Stimulated activated CD4-positive, alpha-beta T cell treated with anti-CD3 and anti-CD28 coated beads, TNF-alpha, amount 100 ng/mL, for 1 hour (primary cell): ENCODE measurements at places on chromosomes 16 and 17.

GRCh38 chr17:57466017-57466471 lies 209.7 kb downstream of the MSI2 start:
- DNase-seq = no peak

DNA sequence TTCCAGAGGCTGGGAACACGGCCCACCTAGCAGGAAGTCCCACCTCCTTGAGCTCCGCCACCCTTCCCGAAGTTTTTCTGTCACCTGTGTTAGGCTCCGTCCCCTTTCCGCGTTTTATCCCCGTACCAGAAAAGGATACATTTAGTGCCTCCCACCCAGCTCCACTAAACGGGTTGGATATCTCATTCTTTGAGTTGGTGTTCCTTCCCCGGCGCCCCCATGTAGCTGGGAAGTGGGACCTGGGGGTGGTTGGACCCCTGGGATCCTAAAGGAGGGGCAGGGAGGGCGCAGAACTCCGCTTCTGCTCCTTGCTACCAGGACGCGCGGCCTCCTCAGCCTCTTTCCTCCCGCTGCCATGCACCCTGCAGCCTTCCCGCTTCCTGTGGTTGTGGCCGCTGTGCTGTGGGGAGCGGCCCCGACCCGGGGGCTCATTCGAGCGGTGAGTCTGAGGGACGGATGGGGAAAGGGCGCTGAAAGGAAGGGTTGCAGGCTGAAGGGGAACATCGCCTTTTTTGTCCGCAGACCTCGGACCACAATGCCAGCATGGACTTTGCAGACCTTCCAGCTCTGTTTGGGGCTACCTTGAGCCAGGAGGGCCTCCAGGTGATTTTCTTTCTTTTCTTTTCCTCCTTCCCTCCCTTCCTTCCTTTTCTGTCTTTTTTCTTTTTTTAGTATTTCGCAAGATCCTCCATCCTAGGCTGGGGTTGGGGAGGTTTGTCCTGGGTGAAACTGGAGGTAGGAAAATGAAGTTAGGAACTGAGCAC lies 669 bp downstream of the RNF167 start:
- no peak for DNase-seq

DNA sequence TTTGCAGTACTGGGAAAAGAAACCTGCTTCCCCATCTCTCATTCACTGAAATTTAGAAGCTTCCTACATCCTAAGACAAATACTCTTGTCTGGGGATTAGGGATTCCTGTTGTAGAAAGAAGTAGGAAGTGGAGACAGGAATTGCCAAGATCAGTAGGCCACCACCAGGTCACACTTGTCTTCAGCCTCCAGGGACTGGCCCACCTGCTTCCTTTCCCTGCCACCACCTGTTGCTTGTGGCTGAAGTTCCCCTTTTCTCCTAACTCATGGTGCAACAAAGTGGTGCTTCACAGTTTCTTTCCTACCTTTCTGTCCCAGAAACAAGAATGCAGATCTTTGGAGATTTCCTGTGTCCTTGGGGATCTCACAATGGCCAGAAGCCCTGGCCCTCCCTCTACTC lies 82.4 kb downstream of the WNT3 start:
- DNase-seq = no peak

DNA sequence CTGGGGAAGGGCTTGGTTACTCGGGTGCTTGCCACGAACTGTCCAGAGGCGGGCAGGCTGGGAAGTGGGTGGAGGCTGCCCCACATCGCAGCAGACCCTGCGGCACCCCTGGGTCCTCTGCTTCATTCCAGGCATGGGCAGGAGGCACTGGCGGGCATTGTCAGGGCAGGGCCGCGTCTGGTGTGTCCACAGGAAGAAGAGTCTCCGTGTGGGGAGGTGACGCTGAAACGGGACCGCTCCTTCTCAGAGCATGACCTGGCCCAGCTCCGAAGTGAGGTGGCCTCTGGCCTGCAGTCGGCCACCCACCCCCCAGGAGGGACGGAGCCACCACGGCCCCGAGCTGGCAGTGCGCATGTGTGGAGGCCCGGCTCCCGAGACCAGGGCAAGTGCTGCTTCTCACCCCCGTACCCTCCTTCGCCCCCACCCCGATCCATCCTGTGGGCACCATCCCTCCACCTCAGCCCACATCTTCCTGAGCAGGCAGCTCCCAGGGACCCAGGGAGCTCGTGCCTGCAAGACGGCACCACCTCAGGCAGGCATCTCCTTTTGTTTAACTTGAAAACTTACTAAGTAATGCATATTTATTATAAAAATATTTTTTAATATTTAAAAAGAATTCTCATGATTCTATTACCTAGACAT lies 14.3 kb upstream of the TCF25 start:
- no peak for DNase-seq

GRCh38 chr16:72612256-72612655 lies 435.7 kb downstream of the ZFHX3 start:
- no peak for DNase-seq

DNA sequence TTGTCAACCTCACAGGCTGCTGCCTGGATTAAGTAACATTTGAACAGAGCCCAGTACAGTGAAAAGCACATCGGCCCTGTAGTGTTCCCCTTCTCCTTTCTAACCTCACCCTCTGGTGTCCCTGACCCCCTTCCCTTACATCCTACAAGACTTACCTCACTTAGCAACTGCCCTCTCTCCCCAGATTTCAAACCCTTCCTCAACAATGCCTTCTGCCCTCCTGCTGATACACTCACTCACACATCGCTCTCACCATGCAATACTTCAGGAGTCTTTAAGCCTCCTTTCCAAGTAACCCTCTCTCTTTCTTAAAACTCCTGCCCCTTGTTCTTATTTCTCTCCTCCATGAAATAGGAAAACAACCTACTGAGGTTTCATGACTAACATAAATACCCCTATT lies 17.8 kb downstream of the ZZEF1 start:
- no peak for DNase-seq

DNA sequence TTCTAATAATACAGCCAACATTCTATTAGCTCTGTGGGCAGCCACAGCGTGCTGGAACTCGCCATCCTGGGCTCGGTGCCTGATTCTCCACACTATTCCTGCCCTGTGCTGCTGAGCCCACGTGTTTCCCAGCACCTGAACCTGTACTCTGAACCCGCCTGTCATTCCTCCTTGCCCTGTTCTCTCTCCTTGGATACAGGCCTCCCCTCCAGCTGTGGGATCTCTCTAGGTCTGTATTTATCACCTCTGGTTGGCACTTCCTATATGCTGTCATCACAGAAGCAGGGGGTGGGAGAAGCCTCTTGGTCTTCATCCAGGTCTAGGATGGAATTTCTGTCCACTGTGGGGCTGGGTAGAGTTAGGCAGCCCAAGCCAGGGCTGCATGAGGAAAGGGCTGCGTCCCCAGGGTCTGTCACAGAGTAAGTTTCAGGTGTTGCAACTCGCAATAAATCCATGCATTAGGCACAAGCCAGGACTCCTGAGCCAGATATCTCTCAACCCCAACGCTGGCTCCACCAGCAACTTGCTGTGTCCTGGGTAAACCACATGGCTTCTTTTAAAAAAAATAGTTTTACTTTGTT lies 56.0 kb downstream of the ABAT start:
- no peak for DNase-seq

- DNase-seq = no peak
These were observed 1.3 kb upstream of the KCTD13 start for GRCh38 chr16:29927070-29927905.

- DNase-seq = no peak
These were observed 1.2 kb upstream of the ZKSCAN2 start for GRCh38 chr16:25258861-25259179.

GRCh38 chr17:29022074-29022473 lies 16.2 kb upstream of the SEZ6 start:
- no peak for DNase-seq

GRCh38 chr17:75069783-75070182 lies 18.0 kb upstream of the SLC16A5 start:
- DNase-seq = no peak

- no peak for DNase-seq
These were observed 4.9 kb downstream of the FMNL1 start for GRCh38 chr17:45226576-45226975.

DNA sequence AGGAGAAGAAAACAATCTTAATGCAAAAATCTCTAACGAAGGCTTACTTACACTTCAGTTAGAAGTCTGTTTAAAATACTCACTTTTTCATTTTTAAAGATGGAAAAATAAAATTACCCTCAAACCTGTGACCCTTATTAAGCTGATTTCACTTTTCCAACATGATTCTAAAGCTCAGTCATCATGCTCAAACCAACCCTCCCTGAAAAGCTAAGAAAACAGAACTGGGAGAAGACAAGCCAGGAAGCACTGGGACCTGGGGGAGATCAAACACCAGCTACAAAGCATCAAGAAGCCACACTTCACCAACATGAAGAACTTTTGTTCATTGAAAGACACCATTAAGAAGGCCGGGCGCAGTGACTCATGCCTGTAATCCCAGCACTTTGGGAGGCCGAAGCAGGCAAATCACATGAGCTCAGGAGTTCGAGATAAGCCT lies 88.8 kb downstream of the LITAF start:
- DNase-seq = no peak

GRCh38 chr17:37764383-37764782 lies 19.5 kb upstream of the HNF1B start:
- DNase-seq = no peak

DNA sequence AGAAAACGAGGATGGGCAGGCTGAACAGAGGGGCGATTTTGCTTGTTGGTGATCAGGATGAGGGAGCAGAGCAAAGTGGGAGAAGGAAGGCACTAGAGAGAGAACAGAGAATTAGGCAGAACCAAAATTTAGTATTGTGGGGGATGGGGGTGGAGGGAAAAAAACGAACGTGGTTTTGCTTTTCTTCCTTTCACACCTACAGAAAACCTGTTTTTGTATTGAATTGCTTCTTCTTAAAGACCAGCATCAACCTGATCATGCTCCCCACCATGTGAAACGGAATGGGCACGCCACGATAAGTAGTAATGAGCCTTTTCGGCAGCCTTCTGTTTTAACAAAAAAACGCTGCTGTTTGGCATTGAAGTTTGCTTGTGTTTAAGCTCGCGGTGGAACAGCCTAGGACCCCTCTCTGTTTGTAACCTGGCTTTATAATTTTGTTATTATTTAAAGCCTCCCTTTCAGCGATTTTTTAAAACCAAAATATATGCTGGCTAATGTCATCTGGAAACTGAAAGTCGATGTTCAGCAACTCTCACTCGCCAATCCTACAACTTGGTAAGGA lies 36.8 kb downstream of the ERCC4 start:
- no peak for DNase-seq

DNA sequence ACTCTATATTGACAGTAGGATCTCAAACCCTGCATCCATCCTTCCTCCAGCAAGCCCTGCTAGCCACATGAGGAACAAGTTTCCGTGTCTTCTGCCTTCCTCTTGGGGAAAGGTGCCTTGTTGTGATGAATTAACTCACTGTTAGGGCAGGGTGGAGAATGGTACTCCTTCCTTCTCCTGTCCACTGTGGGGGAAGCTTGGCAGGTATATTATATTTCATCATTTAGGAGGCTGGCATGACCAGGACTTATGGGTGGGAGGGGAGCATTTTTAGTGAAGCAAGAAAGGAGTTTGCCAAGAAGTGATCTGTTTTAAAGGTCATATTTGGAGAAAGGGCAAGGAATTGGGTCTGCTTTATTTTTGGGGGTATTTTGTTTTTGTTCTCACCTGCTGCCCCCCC lies 9.3 kb upstream of the CDC6 start:
- DNase-seq = no peak

DNA sequence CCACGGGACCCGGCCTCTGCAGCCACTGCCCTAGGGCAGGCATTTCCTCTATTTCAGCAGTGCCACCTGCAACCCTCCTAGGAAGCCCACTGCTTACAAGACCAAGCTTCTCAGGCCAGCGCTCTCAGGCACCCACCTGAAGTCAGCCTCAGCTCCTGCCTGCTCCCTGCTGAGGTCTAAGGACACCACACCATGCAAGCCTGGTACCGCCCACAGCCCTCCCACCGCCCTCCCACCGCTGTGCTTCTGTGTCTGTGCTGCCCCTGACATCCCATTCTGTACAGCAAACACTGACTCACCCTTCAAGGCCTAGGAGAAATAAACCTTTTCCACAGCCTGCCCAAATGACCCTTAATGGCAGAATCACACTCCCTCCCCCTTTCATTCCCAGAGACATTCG lies 6.3 kb downstream of the CLUH start:
- no peak for DNase-seq

DNA sequence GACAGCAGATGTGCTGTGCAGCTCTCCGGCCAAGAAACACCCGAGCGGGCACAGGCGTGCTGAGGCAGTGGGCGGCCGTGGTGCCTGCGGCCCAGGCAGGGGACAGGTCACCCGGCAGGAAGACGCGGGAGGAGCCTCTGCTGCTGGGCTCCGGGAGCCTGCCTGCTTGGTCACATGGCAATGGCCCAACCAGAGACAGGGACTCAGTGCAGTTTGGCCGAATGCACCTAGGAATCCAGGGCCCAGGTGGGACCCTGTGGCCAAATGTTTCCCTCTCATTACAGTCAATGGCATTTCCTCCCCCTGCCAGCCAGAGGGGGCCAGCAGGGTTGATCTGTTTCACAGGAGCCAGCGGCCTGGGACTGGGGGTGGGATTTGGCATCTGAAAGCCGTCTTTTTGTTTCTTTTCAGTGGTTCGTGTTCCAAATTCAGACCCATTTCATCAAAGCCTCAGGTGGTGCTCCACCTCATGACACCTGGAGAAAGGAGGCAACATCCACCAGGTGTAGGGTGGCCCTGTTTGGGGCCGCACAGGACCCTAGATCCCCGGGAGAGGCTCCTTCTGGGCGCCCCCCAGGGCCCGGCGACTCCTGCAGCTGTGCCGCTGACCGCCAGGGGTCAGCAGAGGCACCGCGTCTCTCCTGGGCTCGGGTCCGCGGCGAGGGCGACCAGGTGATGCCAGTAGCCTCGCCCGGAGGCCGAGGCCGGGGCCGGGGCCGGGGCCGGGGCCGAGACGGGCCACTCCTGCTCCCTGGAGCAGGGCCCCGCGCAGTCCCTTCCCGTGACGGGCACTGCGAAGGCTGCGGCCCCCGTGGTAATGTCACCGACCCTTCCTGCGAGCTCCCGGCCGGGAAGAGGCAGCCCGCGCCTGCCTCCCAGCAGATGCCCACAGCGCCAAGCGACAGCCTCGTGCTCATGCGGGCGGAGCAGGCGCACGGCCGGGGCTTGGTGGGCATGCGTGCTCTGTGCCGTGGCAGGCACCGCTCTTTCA lies 118.5 kb downstream of the C16orf78 start:
- DNase-seq = no peak

DNA sequence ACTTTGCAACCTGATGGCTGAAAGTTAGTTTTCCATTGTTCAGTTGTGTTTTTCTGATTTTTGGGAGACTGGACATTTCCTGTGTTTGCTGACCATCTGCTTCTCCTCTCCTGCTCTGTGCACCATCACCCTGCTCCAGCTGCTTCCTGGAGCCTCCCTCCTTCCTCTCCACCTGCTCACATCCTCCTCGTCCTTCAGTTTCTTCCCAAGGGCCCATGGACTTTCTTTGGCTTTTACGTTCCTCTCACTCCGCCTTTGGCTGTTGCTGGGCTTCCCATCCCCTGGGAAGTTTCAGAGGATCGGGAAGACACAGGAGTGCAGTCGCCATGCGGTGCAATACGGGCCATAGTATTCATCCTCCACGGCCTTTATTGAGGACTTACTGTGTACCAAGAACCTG lies 61.6 kb downstream of the TNFRSF13B start:
- no peak for DNase-seq
